ENCODE measurements at places on chromosomes 4 and X. TPM values are rescaled to one million over a fixed set of nuclear protein-coding genes. Genes with fewer than 3 reads are reported as not detected.

The DDX53 gene
- total RNA-seq: not detected

The SOX3 gene
- total RNA-seq: not detected

The GPRIN3 gene
- 3.6 TPM for total RNA-seq

DNA sequence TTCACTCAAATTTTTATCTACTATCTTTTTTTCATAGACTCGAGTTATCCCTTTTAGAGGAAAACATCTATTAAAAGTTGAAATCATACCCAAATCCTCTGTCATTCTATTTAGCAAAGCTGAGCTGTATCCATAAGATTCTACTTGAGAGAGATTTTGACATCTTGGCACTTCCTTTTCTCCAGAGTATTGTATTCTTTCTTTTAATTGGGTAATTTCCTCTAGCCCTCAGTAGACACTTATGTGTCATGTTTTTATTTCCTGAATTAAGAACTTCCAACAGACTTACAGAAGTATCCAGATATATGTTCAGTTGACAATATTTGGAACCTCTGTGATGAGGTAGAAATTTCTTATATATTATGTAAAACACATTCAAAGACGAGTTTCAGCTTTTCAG is 201.6 kb upstream of the NR3C2 start:
- no peak for DNase-seq

- no peak for DNase-seq
These were observed 77.7 kb downstream of the NFKB1 start for GRCh38 chr4:102578819-102579218.

Measured in thyroid gland (tissue), 4 donors.